Suppressor macrophage treated with lipopolysaccharide for 4 hours (primary cell): ENCODE measurements at places on chromosomes 3 and 15.

- no peak for DNase-seq
These were observed 68.8 kb upstream of the PRR23E start for GRCh38 chr3:127124120-127124519.

DNA sequence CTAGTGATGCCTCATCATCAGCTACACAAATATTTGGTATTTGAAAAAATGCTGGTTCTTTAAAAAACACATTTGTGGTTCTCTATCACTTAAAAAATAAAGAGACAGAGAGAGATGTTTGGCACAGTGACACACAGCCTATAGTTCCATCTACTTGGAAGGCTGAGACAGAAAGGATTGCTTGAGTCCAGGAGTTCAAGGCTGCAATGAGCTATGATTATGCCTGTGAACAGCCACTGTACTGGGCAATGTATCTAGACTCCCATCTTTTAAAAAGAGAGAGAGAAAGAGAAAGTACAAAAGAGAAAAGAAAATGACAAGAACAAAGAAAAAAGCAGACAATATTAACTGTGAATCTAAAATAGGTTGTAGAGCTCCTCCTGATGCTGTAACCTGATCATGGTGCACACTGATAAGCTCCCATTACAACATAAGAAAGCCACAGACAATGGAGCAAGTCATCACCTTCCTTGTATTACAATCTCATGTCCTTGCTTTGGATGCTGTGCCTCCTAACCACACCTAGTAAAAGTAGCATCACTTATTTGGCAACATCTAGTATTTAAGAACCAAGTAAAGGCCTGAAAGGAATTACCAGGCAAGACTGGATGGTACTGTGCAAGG lies 31.7 kb upstream of the MAP4 start:
- DNase-seq = no peak

DNA sequence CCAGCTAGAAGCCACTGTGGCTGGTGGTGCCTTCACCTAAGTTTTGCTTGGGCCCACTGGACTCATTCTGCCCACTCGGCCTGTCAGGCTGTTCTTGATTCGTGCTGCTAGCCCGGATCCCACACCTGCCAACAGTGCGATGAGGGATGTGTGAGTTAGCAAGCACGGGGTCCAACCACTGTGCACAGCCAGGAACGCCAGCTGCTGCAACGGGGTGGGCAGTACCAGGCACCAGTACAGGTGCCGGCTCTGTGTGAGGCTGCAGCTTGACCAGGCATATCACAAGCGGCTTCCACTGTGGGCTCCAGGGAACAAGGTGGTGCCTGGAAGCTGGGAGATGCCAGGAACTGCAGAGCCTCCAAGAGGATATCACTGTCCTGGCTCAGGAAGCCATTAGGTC lies 481.2 kb downstream of the OTOL1 start:
- DNase-seq = no peak

GRCh38 chr3:96083610-96084009 lies 730.8 kb upstream of the EPHA6 start:
- DNase-seq = no peak

DNA sequence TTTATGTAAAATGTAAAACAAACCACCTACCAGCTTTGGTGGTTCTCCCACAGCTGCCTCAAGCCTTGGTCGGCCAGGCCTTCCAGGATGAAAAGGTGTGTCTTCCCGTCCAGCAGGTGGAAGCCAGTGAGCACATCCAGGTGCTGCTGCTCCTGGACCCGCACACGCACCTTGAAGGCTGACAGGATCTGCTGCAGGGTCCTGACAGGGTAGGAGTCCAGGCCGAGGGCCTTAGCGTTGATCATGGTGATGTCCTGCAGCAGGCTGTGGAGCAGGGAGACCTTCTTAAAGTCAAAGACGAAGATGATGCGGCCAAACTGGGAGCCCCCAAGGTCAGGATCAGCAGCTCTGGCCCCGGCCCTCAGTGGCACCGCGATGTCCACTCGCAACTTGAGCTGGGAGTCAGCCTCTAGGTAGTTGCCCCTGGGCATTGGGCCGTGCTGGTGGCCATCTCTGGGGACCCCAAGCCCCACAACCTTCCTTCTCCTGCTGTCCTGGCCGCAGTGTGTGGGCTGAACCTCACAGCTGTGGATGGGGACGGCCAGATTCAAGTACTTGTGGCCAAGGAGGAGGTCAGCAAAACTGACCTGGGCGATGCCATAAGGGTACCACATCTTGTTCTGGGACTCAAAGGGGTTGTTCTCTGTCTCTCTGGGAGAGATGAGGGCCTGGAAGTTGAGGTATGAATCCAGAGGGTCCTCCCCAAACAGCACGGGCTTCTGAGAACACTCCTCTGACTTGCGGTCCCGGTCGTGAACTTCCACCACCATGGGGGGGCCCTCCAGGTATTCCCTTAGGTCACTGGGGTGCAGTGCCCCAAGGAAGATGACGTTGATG lies 48.6 kb downstream of the CFAP92 start:
- DNase-seq = no peak
